Breast epithelium (tissue), 4 donors: ENCODE measurements at places on chromosomes 13 and 19.
A peak's percentile ranks its signal among the peaks of the same experiment; 100 is the strongest.

DNA sequence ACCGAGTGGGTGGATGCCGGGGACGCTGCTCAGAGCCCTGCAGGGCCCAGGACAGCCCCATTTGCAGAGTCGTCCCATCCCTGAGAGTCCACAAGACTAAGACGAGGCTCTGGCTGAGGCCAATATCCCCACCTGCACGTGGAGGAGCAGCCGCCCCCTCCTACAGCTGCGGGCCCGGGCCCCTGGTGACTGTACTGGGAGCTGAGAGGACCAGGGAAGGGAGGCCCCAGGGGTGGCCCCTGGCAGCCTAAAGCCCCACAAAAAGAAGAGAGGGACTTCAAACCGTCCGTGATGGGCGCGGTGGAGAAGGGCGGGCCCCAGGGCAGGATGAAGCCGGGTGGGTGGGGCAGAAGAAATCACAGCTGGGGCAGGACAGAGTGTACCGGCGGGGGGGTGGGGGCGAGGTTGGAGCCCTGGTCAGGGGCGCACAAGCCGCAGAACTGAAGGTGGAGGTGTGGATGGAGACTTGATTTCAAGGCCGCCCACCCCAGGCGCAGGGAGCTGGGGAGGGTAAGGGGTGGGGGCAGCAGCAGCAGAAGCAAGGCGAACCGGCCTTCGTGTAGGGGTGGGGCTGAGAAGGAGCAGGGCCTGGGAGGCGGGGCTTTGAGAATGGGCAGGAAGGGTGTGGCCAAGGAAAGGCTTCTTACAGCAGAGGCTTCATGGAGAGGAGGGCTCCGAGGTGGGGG lies 12.9 kb downstream of the CFD start:
- no peak for DNase-seq

- peak; percentile 70 for DNase-seq
Measured at GRCh38 chr19:33177417-33177979, 16.6 kb upstream of the LRP3 start.

GRCh38 chr19:2113439-2114211 lies 16.9 kb downstream of the IZUMO4 start:
- DNase-seq = no peak

DNA sequence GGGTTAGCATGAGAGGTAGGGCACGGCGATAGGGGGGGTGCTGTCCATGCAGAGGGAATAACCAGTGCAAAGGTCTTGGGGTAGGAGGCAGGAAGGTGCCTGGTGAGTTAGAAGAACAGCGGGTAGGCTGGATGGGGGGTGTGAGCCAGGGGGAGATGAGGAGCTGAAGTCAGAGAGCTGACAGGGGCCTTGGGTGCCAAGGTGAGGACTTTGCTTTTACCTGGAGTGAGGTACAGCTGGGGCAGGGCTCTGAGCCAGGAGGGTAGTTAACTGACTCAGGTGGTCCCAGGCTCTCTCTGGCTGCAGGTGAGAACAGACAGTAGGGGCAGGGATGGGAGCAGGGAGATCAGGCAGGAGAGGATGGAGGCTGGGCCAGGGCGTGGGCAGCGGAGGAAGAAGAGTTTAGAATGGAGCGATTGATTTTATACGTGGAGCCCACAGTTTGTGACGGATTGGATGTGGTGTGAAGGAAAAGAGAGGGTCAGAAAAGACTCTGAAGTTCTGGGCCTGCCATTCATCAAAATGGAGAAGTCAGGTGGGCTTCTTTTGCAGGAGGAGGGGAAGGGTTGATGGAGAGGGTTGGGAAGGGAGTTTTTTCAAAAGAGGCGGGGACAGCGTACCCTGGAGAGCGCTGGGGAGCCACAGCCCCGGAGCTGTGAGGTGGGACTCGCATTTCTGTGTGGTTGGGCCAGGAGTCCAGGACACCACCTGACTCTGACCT lies 1.2 kb upstream of the GRAMD1A start:
- no peak for DNase-seq

- no peak for DNase-seq
Measured at GRCh38 chr13:60448907-60449510, 52.0 kb downstream of the TDRD3 start.

- DNase-seq = no peak
Measured at GRCh38 chr13:105231579-105231978, 1303.9 kb downstream of the EFNB2 start.

DNA sequence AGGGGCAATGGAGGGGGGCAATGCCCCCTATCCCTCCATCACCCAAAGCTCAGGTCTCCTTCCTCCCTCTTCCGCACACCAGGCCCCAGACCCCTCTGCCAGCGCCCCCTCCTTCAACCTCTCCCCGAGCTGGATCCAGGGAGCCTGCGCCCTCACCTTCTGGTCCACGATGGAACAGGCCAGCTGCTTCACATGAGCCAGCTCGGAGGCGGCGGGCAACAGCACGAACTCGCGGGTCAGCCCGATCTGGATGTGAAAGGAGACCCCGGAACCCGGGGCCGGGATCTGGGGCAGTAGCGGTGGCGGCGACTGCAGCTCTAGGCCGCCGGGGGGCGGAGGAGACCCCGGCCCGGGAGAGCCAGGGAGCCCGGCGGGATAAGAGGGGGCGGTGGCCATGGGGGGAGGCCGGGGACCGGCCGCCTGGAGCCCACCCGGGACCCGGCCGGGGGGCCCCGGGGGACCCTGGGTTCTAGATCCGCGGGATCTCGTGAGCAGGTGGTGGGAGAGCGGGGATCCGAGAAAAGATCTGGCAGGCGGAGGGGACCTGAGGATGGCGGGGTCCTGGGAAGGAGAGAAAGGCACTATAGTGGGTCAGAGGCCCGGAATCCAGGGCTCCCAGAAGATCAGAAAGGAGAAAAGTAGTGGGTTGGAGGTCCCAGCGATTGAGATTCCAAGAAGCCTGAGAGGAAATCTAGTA lies 791 bp downstream of the PRKD2 start:
- DNase-seq = no peak

GRCh38 chr19:18353378-18354005 lies 13.1 kb downstream of the PGPEP1 start:
- DNase-seq = no peak

GRCh38 chr13:84662491-84662890 lies 780.2 kb upstream of the SLITRK1 start:
- no peak for DNase-seq

DNA sequence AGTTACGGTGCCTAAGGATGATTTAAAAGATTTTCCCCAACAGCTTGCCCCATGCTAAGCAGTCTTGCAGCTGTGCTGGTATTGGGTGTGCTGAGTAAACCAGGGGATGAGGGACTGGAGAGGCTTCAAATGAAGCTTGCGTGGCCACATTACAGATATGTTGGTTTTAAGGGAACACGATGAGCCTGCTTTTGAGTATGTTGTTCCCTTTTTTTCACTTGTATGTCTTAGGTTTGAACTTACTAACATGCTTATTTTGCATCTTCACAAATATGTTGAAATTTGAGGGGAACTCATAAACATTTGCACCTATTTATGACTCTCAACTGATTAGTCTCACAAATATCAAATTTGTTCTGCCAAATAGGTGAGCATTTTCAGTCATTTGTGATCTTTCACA lies 2.0 kb upstream of the IL17D start:
- DNase-seq = no peak

- no peak for DNase-seq
Measured at GRCh38 chr13:24008679-24009078, 111.4 kb upstream of the C1QTNF9B start.

DNA sequence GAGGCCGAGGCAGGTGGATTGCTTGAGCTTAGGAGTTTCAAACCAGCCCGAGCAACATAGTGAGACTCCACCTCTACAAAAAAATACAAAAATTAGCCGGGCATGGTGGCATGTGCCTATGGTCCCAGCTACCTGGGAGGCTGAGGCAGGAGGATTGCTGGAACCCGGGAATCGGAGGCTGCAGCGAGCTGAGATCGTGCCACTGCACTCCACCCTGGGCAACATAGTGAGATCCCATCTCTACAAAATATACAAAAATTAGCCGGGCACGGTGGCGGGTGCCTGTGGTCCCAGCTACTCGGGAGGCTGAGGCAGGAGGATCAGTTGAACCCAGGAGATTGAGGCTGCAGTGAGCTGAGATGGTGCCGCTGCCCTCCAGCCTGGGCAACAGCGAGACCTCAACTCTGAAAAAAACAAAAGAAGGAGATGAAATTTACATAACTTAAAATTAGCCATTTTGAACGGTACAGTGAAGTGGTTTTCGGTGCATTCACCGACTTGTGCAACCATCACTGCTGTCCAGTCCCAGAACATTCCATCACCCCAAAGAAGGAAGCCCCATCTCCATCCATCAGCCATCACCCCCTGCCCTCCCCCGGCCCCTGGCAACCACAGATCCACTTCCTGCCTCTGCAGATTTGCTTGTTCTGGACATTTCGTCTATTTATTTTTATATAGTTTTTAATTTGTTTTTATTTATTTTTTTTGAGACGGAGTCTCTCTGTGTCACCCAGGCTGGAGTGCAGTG lies 1.6 kb upstream of the AZU1 start:
- no peak for DNase-seq

DNA sequence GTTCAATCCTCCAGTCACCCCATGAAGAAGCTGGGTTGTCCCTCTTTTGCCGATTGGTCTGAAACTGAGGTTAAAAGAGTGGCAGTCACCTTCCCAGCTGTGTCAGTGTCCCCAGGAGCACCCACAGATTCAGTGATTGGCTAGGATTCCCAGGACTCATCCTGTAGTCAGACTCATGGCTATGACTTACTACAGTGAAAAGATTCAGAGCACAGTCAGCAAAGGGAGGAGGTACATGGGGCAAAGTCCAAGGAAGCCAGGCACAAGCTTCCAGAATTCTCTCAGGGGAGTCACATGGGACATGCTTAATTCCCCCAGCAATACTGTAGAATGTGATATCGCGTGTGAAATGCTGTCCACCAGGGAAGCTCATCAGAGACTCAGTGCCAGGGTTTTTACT lies 14.2 kb downstream of the ZNF473 start:
- DNase-seq = no peak

GRCh38 chr13:91166714-91167511 lies 180.6 kb upstream of the MIR17HG start:
- no peak for DNase-seq

DNA sequence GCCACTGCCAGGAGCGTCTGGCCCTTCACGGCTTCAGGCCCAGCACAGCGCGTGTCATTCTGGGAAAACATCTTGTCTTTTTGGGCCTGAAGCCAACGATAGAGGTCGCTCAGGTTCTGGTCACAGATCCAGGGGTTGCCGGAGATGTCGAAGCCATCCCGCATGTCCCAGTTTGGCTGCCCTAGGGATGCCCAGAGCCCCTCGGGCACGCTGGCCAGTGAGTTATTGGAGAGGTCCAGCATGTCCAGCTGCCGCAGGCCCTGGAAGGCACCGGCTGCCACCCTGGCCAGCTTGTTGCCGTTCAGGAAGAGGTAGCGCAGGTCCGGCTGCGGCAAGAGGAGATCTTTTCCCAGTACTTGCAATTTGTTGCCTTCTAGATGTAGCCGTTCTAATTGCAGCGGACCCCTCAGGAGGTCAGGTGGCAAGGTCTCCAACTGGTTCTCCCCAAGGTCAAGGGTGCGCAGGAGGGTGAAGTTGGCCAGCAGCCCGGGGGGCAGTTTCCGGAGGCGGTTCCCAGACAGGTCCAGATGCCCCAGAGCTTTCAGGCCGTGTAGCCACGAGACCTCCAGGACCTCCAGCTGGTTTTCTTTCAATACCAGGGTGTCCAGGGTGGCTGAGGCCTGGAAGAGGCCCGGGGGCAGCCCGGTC lies 1.8 kb downstream of the LRG1 start:
- DNase-seq = no peak
